KG1 (cell line): ENCODE measurements at places on chromosomes 12 and 14.
A peak's percentile ranks its signal among the peaks of the same experiment; 100 is the strongest.

GRCh38 chr14:100305324-100306100 is 732 bp downstream of the SLC25A29 start:
- no peak for DNase-seq

- no peak for DNase-seq
Measured at GRCh38 chr14:66442953-66443571, 43.1 kb upstream of the CCDC196 start.

DNA sequence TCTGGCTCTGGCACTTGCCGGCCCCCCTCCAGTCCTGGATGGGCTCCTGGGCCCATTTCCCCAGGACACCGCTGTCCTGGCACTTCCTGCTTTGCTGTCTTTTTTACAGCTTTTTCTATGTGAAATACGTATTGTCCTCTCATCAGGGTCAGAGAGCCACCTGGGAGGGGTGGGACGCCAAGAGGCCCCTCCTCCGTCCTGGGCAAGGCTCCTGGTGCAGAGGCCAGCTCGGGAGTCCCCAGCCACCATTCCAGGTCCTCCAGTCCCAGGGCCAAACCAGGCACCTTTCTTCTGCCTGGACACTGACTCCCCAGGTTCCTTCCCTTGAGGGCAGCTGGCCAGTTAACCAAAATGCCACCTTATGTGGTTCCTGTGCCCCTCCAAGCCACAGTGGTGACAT is 22.8 kb downstream of the ARL6IP4 start:
- DNase-seq = no peak

DNA sequence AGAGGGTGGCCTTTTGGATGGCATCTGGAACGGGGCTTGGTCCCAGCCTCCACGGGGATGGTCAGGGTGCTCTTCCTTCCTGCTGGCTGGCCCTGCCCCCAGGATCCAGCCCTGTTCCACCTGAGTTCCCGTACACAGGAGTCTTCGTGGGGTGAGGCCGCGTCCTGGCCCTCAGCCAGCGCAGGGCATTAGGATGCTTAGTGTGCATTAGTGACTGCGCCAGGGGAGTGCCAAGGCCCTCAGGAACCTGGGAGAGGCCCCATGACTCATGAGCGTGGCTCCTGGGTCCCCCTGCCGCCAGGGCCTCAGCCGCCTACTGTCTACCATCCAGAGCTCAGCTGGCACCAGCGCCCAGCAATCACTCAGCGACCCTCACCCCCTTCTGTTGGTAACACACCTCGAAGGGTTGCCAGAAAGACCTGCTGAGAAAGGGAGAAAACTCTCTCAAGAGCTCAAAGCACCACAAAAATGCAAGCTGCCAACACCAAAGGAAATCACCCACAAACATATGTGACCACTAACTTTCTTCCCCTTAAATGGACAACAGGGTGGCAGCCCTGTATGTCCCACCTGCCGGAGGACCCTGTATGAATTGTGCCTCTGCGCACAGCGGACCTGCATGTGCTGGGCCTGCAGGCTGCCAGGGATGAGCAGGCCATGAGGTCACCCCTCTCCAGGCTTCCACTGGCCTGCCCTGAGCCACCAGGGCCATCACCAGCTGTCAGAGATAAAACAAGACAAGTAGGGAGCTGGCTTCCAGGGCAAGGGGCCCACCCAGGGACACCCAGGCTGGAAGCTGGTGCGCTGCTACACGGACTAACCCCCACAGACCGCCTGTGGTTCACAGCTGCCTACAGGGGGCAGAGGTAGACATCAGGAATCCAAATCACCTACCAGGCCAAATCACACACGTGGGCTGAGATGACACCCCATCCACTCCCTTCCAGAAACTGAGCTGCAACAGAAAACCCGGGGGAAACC is 28.7 kb downstream of the CCDC85C start:
- no peak for DNase-seq

- DNase-seq = no peak
Measured at GRCh38 chr12:66744956-66745383, 66.1 kb upstream of the GRIP1 start.

DNA sequence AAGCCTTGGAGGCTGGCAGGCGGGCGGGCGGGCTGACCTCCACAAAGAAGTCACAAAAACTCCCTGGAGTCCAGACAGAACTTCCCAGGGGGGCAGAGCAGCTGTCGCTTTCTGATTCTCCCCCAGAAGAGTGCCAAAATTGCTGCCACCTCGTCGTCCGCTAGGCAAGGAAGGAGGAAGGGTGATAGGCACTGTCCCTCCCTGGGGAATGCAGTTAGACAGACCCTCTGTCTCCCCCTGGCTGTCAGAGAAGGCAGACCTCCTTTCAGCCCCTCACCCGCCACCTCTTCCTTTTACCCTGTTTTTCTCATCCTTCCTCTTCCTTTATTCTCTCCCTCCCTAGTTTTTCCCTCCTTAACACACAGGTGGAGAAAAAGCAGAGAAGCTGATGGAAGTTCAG is 18.7 kb downstream of the GRIN2B start:
- DNase-seq = no peak

DNA sequence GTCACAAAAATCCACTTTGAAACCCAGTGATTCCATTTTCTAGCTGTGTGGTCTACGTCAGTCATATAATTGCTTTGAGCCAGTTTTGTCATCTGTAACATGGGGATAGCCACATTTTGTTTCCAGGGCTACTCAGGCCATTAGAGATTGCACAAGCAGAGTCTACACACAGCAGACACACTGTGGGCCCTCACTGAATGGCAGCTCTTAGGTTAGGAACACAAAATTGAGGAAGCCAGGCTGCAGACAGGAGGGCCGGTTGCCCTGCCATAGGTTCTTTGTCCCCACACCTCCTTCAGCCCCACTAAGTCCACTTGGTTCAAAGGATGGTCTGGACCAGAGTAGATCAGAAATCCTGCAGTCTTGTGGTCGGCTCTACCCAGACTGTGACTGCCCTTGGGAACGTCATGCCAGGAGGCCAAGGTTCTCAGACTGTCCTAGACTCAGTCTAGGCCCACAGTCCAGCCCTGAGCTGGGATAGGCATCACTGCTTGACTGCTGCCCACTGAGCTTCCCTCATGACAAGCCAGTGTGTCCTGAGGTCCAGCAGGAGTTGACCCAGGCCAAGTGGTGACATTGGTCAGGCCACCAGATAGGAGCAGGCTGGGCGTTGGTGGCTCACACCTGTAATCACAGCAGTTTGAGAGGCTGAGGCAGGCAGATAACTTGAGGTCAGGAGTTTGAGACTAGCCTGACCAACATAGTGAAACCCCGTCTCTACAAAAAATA is 3.8 kb upstream of the MYH7 start:
- DNase-seq = no peak

GRCh38 chr14:35352274-35353233 is 52.0 kb downstream of the NFKBIA start:
- DNase-seq = peak; percentile 25

DNA sequence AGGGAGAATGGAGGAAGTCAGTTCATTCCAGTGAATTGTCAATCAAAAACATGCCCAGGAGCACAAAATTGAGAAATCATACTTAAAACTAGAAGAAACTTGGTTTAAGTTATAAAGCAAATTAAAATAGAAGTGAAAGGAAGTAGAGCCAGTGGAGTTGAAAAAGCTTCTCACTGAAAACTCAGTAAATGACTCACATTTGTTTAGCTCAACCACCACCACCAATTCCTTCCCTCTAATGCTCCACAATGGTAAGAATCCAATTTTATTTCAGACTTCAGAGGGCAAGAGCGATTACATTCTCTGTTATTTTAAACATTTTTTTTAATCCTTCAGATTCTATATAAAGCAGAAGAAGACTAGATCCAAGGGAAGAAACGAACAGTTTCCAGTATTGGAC is 19.4 kb downstream of the UTP20 start:
- no peak for DNase-seq

- DNase-seq = no peak
Measured at GRCh38 chr12:77996670-77997069, 166.0 kb downstream of the NAV3 start.

DNA sequence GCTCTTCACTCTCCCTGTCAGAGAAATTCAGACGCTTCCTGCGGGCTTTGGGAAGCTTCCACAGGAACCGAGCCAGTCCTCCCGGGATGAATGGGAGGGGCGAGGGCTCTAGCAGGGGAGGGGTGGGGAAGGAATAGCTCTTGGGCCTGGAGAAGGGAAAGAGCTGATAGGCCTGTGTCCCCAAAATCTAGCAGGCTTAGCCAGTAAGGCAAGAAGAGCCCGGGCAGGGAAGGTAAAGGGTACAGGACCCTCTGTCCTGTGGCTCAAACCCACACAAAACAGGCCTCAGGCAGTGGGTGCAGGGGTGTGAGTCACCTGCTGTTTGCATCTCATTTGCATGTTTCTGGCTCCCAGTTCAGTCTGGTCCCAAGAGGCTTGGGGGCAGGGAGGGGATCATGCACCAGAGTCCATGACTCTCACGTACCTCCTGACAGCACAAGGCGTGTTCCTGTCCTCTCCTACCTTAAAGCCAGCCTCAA is 8.7 kb upstream of the SMUG1 start:
- no peak for DNase-seq

- DNase-seq = no peak
Measured at GRCh38 chr12:77837876-77838291, 7.2 kb downstream of the NAV3 start.

DNA sequence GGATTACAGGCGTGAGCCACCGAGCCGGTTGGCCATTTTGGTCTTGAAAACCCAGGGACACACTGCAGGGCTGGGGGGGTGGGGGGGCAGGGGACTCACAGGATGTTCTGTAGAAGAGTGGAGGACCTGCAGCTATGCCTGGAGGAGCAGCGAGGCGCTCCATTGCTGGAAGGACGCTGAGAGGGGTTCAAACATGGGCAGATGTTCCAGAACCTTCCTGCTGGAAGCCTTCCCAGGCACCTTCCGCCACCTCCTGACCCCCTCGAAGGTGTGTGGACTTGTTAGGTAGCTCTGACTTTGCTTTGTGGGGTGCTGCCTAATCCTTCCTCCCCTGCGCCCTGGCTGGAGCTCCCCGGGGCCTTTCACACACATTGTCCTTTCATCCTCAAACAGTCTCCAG is 19.6 kb upstream of the PPP1R13B start:
- DNase-seq = no peak

DNA sequence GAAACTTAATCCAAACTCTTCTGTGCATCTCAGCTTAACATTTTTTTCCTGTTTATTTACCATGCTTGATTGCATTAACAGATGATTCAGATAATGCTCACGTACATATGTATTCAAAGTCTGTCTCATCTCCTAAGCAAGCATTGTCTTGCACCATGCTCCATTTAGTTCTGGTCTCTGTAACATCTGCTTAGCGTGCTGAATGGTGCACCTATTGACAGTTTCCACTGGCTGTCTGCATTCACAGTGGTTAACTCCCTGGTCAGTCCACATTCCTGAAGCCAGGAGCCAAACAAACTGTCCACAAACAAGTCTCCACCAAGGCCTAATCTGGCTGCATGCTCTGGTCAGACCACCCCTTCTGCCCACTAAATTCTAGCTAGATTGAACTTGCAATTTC is 83.9 kb downstream of the KNTC1 start:
- no peak for DNase-seq

GRCh38 chr14:74620497-74620921 is 8.5 kb upstream of the LTBP2 start:
- peak; percentile 38 for DNase-seq

DNA sequence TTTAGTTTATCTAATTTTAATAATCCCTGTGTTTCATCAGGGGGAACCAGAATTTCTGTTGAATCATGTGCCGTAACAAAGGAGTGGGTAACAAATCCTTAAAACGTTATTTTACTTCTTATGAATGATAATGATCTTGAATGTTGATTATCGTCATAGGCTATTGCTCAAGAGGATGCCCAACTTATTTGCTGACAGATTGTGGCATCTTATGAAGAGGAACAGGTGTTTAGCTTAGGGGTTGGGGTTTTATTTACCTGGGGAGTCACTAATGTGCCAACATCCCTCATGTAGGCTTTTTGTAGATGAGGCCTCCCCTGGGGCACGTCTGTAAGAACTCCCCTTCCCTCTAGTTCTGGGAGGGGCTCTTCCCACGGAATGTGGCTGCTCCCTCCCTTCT is 32.4 kb upstream of the TMX1 start:
- no peak for DNase-seq

- DNase-seq = no peak
Measured at GRCh38 chr12:108403952-108404351, 64.8 kb upstream of the CMKLR1 start.

GRCh38 chr12:1769809-1770494 is 50.4 kb upstream of the LRTM2 start:
- DNase-seq = no peak

DNA sequence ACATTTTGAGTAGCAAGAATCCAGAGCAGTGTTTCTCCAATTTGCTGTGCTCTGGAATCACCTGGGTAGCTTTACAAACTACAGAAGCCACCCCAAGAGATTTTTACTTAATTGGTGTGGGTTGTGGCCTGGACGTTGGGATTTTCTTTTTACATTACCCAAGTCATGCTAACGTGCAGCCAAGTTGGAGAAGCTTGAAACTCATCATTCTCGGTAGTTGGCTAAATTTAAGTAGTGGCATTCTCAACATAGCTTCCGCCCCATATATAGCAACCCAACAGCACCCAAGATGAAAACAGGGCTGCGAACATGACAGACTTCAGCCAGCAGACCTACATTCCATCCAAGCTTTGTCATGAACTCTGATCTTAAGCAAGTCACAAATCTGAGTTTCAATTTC is 25.0 kb downstream of the DAD1 start:
- DNase-seq = no peak

GRCh38 chr14:68780358-68781160 is 12.3 kb downstream of the ZFP36L1 start:
- peak; percentile 27 for DNase-seq

- no peak for DNase-seq
Measured at GRCh38 chr14:94143239-94143638, 13.8 kb upstream of the IFI27L2 start.

DNA sequence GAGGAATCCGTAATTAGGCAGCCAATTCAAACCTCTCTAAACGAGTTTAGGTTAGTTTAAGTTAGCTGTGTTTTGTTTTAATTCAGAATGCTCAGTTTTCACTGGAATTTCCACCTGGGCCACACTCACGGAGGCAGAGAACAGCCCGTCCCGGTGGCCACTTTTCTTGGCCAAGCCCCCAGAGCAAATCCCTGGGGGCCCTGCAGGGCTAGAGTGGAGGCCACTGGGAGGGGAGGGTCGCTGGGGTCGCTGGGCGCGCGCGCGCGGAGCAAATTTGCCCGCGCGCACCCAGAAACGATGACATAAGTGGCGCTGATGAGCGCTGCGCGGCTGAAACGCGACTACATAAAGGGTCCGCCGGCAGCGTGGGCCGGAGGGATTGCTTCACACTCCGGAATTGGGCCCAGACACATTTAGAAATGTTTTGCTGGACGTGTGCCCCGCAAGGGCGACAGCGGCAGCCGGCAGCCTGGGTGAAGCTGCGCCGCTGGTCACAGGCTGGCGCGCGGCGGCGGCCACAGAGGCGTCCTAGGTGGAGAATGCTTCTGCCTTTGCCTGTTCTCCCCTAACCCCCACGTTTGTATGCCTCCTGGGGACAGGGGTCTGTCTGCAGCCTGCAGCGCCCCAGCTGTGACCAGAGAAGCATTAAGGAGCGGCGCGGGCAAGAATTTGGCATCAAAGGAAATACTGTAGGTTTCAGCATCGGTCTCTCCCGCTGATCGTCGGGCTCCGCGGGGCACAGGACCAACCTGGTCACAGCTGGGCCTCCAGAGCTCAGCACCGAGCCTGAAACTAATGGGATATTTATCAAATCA is 37.9 kb upstream of the TBX5 start:
- DNase-seq = no peak
